ENCODE measurements at places on chromosomes 1 and 21.
A peak's percentile ranks its signal among the peaks of the same experiment; 100 is the strongest.

GRCh38 chr21:33608559-33608958, 20.1 kb upstream of the DONSON start:
- DNase-seq: no peak

- no peak for DNase-seq
Observed at GRCh38 chr1:77732090-77732489, 27.6 kb downstream of the USP33 start.

GRCh38 chr1:65409314-65409713, 11.2 kb upstream of the LEPR start:
- DNase-seq: no peak

GRCh38 chr1:212567638-212568037, 40.9 kb upstream of the ATF3 start:
- no peak for DNase-seq

DNA sequence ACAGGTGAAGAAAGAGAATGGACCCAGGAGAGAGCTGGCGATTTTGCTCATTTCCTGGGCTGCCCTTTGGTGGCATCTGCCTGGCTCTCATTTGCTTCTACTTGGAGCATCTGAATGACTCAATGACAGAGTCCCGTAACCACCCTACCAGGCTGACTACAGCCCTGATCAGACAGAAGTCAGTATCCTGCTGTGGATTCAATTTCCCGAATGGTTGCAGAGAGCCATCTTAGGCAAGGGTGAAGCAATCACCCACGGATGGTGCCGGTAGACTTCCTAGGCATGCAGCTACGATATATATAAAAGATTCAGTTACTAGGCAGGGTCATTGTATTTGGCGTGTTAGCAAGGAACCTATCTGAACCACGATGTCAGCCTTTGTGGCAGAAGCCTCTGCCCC, 10.2 kb downstream of the AJAP1 start:
- DNase-seq: peak; percentile 53

DNA sequence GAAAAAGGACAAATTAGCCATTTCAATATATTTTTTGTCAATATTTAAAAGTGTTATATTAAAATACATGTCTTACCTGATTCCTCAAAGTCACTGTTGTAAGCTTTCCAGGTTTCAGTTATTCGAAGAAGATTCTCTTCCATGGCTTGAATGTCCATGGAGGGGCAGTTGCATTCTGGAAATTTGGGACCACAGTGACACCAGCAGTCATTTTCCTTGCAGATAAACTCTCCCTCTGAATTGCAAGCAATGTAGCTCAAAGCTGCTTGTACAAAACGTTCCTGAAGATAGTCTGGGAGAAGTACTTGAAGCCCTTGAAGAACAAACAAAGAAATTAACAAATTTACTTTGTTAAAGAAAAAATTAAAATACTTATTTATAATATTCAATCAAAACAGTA, 251.7 kb downstream of the BRINP3 start:
- DNase-seq: no peak

DNA sequence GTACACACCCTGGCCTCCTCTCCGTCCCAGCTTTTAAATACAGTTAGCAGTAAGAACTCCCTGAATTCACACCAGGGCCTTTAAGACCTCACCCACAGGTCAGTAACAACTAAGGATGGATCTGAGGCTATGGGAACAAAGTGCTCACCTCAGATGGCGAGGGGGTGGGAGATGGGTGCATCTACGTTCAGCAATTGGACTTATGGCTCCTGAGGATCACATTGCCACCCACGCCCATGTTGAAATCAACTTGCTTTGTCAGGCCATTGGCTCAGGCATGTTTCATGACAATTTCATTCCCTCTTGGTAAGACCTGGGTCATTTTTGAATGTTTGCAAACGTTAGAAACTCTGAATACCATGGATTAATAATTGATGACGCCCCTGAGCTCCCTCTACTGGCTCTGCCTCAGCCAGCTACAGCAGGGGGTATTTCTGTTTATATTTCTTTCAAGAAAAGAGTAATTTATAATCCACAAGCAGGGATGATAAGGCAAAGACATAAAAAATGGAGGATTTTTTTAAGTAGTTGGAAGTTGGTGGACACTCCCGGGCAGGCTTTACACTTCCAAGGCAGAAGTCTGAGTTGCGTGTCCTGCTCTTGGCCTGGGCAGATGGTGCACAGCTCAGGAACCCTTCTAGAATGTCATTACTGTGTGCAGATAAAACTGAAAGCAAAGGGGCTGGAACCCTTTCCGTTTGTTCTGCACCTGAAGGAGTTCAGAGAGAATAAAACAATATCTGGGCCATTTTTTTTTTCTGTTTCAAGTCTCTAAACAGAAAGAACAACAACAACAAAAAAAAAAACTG, 13.7 kb upstream of the LBR start:
- DNase-seq: no peak

GRCh38 chr1:163596541-163597258, 274.9 kb downstream of the NUF2 start:
- no peak for DNase-seq

DNA sequence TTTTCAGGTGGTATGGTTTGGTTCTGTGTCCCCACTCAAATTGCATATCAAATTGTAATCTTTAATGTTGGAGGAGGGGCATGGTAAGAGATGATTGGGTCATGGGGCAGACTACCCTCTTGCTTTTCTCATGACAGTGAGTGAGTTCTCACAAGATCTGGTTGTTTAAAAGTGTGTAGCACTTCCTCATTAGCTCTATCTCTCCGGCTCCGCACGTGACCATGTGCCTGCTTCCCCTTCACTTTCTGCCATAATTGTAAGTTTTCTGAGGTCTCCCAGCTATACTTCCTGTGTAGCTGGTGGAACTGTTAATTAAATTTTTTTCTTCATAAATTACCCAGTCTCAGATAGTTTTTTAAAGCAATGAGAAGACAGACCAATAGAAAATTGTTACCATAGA, 843.2 kb downstream of the AMY1C start:
- DNase-seq: no peak

GRCh38 chr1:29629401-29629800, 393.1 kb downstream of the PTPRU start:
- no peak for DNase-seq

Measured in EH (cell line).